GM23338 (cell line): ENCODE measurements at places on chromosomes 6 and 20. TPM values are rescaled to one million over a fixed set of nuclear protein-coding genes. Genes with fewer than 3 reads are reported as not detected.

Gene LY6G6F
- not detected in 2 replicates for total RNA-seq

DNA sequence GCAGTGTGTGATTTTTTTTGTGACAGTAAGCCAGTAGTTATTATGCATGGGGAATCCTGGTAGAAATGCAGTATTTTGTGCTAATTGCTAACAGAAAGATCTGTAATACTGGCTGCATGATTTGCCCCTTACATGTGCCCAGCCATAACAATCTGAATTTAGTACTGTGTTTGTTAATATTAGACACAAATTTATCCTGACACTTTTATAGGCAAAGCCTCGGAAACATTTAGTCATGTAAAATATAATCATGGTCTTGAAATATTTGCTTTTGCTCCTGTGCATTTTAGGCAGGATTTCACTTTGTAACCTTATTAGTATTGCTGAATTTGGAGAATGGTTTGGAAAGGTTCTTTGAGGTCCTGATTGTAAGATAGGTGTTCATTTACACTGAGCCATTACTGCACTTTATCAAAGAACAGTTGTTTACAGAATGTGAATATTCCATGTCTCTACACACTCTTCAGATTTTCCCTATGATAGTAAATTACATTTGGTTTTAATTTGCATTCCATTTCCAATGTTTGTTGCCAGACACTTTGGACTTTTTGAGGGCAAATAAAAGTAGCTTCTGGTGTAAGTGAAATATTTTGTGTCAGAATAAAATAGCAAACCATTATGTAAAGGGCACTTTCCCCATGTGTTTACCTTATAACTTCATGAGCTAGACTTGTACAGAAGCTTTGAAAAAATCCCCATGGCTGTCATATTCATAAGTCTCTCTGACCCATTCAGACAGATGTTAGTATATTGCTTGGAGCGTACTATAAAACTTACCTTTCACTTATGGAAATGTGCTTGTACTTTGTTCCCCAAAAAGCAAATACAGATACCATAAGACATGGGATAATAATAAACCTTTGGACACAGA, 349.9 kb downstream of the ARHGAP18 start:
- no peak for DNase-seq

Gene SLC22A7
- not detected in 2 replicates for total RNA-seq

DNA sequence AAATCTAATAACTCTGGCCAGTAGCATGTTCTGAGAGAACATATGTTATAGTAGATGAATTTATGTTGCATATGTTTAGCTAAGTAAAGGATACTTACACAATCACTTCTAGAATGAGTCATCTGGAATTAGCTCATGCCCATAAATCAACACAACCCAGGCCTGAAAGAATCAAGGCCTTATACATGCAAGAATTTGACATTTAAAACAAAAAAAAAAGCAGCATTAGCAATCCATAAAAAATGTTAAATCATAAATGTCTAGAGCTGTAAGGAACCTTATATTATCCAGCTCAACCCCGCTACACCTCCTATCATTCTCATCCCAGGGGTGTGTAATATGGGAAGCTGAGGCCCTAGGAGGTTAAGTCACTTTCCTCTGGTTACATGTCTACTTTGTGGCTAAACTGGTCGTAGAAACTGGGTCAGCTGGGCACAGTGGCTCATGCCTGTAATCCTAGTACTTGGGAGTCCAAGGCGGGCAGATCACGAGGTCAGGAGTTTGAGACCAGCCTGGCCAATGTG, 105.2 kb upstream of the CARMIL1 start:
- DNase-seq: no peak

Gene APOBEC2
- not detected in 2 replicates for total RNA-seq

- peak; percentile 79 for DNase-seq
Measured at GRCh38 chr20:48657426-48658197, 170.2 kb downstream of the PREX1 start.

Gene TNFRSF6B
- total RNA-seq: 0.28 and 3.8 TPM in 2 replicates

DNA sequence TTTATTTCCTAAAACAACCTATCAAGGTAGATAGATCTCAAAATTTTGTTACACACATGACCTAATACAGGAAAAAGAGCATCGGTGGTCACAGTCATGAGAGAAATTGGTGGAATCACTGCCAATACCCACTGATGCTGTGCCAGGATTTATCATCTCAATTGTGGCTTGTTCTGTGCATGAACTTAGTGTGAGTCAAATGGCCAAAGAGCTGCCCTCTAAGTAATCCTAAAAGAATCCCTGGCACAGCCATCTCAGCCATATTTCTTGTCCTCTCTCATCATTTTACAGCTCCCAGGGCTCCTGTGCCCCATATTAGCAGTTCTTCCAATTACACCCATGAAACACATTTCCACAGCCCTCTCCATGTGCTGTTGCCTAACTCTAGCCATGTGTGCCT, 6.1 kb downstream of the GSTA5 start:
- no peak for DNase-seq

- no peak for DNase-seq
Measured at GRCh38 chr20:19701429-19701828, 56.6 kb upstream of the RIN2 start.

DNA sequence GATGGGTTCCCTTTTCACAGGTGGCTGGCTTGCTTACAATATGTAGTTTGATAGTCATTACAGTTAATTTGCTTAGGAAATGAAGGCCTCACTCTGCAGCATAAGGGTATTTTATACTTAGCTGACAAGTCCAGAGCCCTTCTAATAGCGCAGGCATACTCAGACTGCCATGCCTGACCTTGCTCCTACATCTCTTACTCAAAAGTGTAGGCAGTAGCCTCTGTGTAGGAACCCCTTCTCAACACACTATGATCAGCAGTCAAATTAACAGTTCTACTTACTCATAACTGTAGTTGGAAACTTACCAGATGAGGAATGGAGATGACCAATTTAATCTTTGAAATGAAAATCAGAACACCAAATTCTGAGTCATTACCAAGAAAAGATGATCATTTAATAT, 373.5 kb downstream of the TBC1D32 start:
- DNase-seq: no peak

Gene SHLD1
- 1.4 and 5.2 TPM in 2 replicates for total RNA-seq

DNA sequence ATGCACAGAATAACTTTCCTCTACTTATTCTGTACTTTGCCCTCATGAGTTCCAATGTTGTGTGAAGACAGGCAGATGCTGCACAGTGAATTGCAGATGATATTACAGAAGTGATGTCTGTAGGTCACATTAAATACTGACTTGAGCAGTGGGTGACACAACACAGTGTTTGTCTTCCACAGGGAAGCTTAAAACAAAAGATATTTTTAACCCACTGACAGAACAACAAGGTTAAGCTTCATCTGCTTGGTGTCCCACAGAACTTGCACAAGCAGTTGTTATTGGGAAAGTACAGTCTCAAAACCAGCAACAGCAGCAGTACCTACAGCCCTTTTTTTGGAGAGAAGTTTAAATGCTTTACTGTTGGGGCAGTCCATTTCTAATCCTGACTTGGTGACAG, 10.5 kb downstream of the SUMO4 start:
- no peak for DNase-seq

Gene POM121L2
- total RNA-seq: 0.07 TPM in 1 of 2 replicates, not detected in the other

GRCh38 chr6:132357120-132357519, 44.2 kb downstream of the MOXD1 start:
- DNase-seq: no peak

DNA sequence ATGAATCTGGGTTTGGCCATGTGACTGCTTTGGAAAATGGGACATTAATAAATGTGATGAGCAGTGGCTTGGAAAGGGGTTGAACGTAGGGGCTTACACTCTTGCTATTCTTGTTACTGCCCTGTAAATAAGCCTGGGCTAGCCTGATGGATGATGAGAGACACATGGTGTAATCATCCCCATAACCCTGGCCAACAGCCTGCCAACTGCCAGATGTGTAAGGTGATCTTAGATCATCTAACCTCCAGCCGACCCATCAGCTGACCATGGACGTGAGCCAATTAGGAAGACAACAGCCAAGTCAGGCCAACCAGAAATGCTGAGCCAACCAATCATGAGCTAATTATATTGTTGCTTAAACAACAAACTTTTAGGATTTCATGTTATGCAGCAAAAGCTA, 25.2 kb downstream of the FBXO30 start:
- no peak for DNase-seq

- no peak for DNase-seq
Measured at GRCh38 chr6:14903176-14904038, 342.5 kb upstream of the JARID2 start.

Gene SPATS1
- not detected in 2 replicates for total RNA-seq

- no peak for DNase-seq
Measured at GRCh38 chr20:34435589-34435988, 72.5 kb downstream of the ITCH start.

GRCh38 chr6:165562421-165563090, 100.5 kb downstream of the PDE10A start:
- no peak for DNase-seq

Gene C6orf15
- total RNA-seq: not detected in 2 replicates

Gene CCN5
- total RNA-seq: not detected in 2 replicates

GRCh38 chr6:74073999-74074398, 378.0 kb downstream of the CD109 start:
- no peak for DNase-seq

Gene SEL1L2
- total RNA-seq: not detected in 2 replicates

Gene IP6K3
- 0.14 TPM in 1 of 2 replicates, not detected in the other for total RNA-seq

- no peak for DNase-seq
Measured at GRCh38 chr20:44714701-44715498, at the start of gene CCN5. TSS of gene CCN5 (plus strand) at chr20:44715369. CDS start at chr20:44715391, 22 bp downstream.

Gene RNF146
- total RNA-seq: 25.6 and 43.7 TPM in 2 replicates

Gene MUCL3
- total RNA-seq: 0.12 TPM in 1 of 2 replicates, not detected in the other

Gene TPX2
- 148 and 159 TPM in 2 replicates for total RNA-seq

GRCh38 chr6:118551063-118552053, 3.3 kb downstream of the PLN start:
- DNase-seq: peak; percentile 67

Gene MYLK2
- total RNA-seq: 0.28 TPM in 1 of 2 replicates, not detected in the other

GRCh38 chr20:58300321-58300720, 9.2 kb upstream of the RAB22A start:
- DNase-seq: no peak

DNA sequence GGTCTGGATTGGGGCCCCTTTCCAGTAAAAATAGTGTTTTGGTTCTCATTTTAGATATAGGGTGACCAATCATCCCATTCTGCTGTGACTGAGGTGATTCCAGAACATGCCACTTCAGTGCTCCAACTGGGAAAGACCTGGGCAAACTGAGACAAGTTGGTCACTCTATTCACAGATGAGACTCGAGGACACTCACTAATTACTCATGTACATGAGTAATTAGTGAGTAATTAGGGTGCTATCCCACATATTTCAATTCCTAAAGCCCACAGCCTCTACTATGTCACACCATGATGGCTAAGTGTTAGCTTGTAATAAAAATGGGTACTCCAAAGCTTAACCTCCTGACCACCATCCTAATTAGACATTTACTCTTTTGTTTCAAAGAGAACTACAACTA, 86.0 kb downstream of the CBLN4 start:
- DNase-seq: no peak
